ENCODE measurements at places on chromosomes 2 and 18.
A peak's percentile ranks its signal among the peaks of the same experiment; 100 is the strongest.

DNA sequence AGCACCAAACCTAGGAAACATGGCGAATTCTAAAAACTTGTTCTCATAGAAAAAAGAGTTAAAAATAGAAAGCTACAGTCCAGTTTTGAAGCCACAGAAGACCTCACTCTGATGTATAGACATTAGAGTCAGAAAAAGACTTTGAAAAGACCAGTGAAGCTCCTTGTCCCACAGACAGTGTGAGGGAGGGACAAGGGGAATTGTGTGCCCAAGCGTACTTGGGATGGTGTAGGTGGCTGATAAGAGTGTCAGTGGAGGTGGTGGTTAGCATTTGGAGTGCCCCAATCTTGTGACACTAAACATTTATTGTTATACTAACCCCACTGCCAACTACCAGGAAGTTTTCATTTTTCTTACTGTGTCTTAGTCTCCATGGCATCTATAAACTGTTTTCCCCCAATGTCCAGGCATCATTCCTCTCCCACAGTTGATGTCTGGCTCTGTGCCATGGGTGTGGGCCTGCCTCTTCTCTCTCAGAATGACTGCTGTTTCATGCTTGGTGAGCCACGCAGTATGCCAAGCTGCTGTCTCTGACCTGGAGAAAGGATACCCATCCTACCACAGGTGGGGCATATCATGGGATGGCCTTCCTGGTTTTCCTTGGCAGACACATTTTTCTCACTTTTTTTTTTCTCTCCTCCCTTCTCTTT lies 161.4 kb downstream of the RPIA start:
- DNase-seq, result no peak

GRCh38 chr2:223114170-223114569 lies 62.2 kb downstream of the KCNE4 start:
- peak; percentile 34 for DNase-seq

DNA sequence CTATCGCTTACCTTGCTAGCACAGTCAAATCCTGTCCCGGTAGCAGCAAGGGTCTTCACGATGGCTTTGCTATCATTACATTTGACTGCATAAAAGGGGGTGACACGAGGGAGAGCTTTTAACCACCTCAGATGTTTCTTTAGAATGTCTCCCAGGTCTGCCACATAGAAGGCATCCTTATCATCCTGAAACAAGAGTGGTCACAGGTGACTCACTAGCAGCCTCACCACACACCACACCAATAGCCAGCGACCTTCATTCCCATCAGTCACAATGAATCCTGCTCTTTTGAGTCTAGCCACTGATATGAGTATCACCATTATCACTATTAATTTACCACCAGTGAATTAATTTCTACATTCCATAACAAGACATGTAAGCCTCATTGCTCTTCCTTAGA lies 3.7 kb downstream of the ODC1 start:
- DNase-seq, result no peak

GRCh38 chr2:199446996-199447576 lies 10.7 kb downstream of the SATB2 start:
- DNase-seq, result no peak

DNA sequence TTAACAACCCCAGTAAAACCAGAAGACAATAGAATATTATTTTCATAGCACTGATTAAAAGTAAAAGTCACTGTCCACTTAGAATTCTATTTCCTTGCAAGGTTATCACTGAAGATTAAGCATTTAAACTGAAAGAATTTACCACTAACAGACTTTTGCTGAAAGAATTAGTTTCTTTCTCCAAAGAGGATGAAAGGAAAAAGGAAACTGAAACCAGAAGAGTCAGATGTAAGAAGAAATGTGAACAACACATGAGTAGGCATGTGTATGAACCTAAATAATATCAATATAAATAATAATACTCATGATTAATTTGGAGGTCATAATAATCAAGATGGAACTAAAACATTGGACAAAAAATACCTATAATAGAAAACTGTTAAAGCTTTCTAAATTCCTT lies 82.4 kb upstream of the KLHL29 start:
- DNase-seq, result no peak

- no peak for DNase-seq
These were observed 6.2 kb downstream of the GLI2 start for GRCh38 chr2:120741571-120742561.

GRCh38 chr2:222945887-222946286 lies 85.1 kb downstream of the ACSL3 start:
- peak; percentile 30 for DNase-seq

DNA sequence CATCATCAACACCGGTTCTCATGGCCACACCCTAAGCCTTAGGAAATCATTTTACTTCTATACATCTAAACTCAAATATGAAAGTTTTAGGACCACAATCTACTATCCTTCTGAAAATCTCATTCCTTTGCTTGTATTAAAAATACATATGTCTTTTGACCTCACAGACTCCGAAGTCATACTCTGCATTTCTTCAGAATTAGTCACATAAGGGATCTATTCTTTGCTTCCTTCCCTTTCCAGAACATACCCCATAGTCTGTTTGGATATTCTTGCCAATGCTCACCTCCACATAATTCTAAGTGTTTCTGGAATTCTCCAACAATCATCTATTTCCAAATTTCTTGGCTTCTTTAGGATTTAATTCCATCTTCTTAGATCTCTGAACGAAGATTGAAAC lies 14.2 kb upstream of the DSG1 start:
- DNase-seq, result peak; percentile 2

DNA sequence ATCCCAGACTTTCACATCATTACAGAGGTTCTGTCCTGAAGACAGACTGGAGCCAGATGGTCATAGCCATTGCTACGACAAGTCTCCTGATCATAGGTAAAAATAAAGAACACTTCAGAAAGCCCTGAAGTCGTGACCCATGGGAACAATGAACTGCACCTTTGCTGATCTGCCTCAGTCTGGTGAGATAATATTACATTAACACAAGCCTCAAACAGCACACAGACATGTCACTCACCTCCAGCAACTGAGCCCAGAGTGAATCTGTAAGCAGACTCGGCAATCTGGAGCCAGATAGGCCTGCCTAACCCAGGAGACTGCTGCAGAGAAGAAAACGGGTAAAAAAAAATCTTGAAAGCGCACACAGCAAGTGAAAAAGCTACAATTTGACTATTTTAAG lies 79.2 kb downstream of the SLC25A12 start:
- DNase-seq, result no peak

DNA sequence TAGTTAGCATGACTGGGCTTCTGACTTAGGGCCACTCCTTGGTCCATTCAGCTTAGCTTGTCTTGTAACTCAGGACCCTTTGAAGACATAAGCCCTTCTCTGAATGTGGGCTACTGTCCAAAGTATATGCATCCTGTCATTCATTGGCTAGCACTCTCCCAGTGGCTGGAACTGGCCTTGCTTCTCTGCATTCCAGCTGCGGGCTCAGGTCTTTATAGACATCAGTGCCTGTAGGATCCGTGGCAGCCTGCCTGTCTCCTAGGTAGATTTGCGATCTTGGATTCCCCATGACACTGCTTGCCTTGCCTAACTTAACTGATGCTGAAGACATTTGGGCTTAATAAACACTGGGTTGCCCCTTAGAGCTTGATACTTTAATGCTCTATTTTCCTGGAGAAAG lies 170.1 kb downstream of the DCC start:
- no peak for DNase-seq

DNA sequence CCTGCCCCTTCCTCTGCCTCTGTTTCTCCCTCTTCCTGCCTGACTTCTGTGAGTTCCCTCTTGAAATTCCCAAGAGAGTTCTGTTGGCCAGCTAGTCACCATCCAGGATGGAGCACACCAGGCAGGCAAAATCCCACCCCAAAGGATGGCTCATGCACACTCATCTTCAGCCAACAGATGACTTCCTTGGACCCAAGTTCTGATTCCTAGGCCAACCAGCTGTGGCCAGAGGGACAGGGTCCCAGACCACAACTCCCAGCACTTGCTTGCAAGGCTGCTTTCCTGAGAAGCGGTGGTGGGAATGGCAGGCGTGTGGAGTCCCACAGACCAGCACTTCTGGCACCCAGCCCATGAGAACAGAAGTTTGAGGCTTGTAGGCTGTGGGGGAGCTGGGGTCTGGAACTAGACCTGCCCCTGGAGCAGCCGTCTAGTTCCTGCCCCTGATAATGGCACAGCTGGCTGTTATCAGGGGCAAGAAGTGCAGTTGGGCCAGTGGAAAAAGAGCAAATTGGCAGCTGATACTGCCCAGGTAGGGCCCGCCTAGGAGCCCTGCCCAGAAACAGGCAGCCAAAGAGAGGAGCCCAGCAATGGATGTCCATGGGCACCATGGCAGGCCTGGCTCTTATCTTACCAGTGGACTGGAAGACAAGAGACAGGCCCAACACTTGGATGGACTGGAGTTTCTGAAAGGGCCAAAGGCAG lies 56.7 kb downstream of the CYP26B1 start:
- no peak for DNase-seq

DNA sequence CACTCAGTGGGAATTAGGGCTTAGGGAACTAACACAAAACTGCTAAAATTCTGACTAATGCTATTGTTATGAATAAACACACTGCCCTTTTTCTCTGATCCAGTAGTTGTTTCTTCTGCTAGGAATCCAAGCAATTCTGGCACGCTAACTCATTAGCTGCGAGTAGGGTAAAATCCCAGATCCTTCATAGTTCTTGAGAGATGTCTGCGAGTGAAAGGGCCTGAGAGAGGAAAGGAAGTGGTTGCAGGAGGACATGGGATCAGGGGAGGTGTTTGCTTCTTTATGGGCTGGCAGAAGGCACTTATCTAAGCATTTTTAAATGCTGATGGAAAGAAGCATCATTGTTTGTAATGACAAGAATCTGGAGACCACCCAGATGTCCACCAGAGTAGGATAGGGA lies 9.4 kb downstream of the MAP3K19 start:
- DNase-seq, result no peak

DNA sequence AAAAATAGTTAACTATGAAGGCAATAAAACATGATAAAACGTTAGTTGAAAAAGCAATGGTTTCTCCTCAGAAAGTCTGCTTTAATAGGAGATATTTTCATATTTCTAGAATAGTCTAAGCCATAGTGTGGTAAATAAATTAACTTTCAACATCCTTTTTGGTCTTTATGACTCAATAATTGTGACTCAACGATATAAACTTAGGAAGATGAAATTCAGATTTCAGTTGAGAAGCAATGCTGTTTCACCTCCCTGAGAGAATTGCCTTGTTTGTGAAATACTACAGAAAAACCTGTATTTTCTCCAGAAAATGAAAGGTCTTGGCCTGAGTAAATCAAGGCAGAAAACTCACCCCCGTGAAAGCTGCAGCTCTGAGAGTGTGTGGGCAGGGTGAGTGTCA lies 166.9 kb downstream of the ETAA1 start:
- DNase-seq, result peak; percentile 54

- no peak for DNase-seq
These were observed 5.6 kb downstream of the ADCYAP1 start for GRCh38 chr18:910247-910646.

- no peak for DNase-seq
These were observed 53.8 kb downstream of the RNF144A start for GRCh38 chr2:6970976-6971480.

GRCh38 chr2:109451671-109452070 lies 162.1 kb downstream of the SEPTIN10 start:
- DNase-seq, result no peak

- peak; percentile 21 for DNase-seq
These were observed 7.4 kb upstream of the NAB1 start for GRCh38 chr2:190641469-190641868.

- no peak for DNase-seq
These were observed 15.5 kb upstream of the SRBD1 start for GRCh38 chr2:45626387-45627221.

- DNase-seq, result no peak
These were observed 45.3 kb downstream of the FBLN7 start for GRCh38 chr2:112183327-112184025.

GRCh38 chr18:76410660-76411417 lies 84.2 kb downstream of the ZNF516 start:
- DNase-seq, result no peak

DNA sequence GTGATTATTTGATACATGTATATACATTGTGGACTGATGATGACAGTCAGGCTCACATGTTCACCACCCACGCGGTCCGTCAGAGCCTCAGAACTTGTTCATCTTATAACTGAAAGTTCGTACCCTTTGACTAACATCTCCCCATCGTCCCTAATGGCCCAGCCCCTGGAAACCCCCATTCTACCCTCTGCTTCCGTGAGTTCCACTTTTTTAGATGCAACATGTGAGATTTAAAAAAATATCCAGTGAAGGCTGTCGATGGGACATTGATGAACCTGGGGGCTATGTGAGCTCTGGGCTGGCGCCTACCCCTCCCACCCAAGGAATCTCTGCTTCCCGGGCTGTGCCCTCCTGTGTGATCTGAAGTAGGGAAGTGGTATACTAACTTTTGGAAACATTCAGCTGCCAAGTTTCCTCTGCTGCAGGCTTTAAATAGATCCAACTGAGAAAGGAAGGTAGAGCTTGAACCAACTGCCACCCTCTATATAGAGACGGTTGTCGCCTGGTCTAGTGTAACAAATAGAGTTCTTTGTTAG lies 163.8 kb downstream of the FAM210A start:
- no peak for DNase-seq

DNA sequence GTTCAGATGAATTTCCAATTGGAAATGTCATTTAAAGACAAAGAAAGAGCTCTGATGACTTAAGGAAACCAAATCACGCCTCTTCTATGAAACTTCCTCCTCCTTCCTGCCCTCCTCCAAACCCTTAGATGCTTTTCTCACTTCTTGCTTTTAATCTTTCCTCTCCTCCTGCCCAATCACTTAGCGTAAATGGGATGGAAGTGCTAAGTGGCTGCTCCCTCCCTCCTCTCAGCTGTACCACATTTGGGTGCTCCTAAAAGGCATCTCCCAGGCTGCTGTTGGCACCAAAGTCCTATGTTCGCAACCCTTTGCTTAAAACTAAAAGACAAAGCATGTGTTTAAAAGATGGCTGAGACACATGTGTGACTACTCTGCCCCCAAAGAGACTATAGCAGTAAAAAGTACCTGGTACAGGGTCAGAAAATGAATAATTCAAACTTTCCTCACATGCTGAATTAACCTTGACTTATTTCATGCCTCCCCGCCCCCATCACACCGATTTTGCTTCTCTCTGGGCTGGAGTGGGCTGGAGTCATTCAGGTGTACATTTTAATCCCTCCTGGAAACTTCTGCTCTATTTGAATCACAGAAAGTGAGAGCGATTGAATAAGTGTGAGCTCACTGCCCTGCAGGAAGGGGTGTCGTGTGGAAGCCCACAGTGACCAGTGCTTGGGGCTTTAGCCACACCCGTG lies 59.2 kb upstream of the KLF7 start:
- DNase-seq, result no peak

GRCh38 chr2:53903011-53903410 lies 43.2 kb upstream of the GPR75 start:
- no peak for DNase-seq

GRCh38 chr2:137842430-137842829 lies 121.8 kb upstream of the HNMT start:
- DNase-seq, result no peak

GRCh38 chr2:174153757-174154680 lies 94.3 kb downstream of the OLA1 start:
- peak; percentile 42 for DNase-seq

DNA sequence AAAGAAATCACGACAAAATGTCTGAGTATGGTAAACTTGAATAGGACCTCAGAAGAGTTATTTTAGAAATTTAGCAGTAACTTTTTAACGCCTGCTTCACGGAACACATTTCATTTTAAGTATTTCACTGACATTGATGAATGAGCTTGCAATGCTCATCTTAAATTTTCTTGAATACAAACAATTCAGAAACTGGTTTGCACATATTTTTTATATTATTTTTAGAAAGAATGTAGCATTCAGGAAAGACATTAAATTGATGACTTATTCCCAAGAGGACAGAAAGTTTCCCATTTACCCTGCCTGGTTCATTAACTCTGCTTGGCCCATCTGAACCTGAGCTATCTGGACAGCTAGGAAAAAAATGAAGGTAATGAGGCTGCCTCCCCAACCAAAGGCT lies 89.3 kb downstream of the MBD2 start:
- DNase-seq, result peak; percentile 61
